Stimulated activated CD8-positive, alpha-beta memory T cell treated with anti-CD3 and anti-CD28 coated beads, Interleukin-4, amount 100 ng/mL, for 24 hours (primary cell): ENCODE measurements at places on chromosomes 3 and 15.

DNA sequence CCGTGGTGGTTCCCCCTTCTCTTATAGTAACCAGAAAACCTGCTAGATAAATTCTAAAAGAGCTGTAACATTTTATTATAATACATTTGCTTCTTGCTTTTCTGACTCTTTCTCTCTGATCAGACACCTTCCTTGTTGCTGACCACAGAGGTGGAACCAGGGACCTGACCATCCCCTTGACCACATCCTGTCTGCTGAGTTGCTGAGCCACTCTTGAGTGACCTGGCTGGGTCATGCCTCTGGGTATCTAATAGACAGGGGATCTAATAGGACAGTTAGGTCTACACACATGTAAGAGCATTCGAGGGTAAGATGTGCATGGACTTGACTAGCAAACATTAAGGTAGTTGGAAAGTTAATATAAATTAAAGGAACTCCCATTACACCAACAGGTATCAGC is 22.8 kb upstream of the TRIM59 start:
- no peak for DNase-seq

DNA sequence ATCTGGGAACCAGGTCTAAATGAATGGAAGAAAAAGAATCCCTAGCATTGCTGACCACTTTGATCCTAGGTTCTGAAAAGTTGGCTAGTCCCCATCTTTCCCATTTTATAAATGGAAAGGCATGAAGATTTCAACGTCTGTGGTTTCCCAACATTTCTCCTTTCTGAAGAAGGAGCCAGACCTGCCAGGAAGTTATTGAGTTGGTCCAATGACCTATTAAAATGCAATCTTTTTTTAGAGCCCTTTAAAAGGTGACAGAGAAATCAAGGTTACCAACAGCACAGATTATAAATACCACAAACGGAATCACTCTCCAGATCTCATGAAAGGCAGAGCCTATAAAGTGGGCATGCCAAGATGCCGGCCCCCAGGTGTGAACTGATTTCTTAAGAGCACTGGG is 505.6 kb upstream of the THBS1 start:
- no peak for DNase-seq

GRCh38 chr3:68817243-68817642 is 115.1 kb downstream of the TAFA4 start:
- DNase-seq: no peak

GRCh38 chr3:127829537-127829936 is 7.2 kb upstream of the MGLL start:
- no peak for DNase-seq

GRCh38 chr3:5090197-5090596 is 31.9 kb upstream of the ARL8B start:
- DNase-seq: no peak

DNA sequence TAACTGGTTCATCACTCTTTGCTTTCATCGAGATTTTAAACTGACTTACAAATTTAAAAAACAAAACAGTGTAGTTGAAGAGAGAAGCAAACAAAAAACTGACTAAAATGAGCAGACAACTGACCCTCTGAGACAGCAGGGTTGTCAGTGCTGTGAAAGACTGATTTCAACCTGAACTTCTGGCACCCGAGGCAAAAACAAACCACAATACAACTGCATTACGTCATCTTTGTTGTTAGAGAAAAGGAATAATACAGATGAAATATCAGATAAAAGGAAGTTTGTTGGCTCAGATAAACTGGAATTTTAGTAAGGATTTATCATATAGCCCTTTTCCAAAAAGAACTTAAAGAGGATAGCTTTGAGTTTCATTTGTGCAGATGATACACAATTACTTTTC is 51.1 kb downstream of the PARP15 start:
- no peak for DNase-seq

GRCh38 chr3:49656541-49657112 is 17.5 kb upstream of the APEH start:
- DNase-seq: no peak

GRCh38 chr3:193874512-193874911 is 261.4 kb upstream of the HES1 start:
- DNase-seq: no peak

DNA sequence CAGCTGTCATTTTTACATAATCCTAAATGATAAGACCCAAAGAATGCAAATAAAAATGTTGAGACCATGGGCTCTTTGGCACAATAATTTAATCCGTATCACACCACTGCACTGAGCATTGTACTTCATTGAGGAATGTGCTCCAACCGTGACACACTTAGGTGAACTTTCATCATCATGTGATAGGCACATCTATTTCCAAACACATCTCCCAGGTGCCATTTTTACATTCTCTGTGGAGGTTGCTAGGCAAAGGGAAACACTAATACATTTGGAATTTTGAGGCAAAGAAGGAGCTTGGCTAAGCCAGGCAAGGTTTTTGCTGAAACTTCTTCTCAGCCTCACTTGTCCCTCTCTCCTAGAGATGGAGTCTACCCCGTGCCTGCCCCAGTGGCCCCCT is 68.7 kb downstream of the LRTM1 start:
- DNase-seq: no peak

DNA sequence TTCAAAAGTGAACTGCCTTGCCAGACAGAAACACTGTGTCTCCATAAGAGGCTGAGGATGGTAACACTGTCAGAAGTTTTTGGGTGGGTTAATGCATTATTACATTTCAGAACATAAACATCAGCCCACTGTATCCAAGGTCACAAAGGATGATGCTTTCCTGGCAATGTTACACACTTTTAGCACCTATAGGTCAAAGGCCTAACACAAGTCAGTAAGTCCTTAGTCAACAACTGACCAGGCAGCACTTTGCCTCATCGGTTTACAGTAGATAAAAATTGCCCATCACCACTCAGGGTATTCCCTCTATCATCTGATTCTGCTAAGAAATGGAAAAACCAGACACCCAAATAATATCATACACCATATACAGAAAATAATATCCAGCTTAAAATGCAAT is 98.4 kb downstream of the CTNNB1 start:
- DNase-seq: no peak

GRCh38 chr15:52730173-52730572 is 51.0 kb upstream of the ATOSA start:
- DNase-seq: peak; percentile 1

DNA sequence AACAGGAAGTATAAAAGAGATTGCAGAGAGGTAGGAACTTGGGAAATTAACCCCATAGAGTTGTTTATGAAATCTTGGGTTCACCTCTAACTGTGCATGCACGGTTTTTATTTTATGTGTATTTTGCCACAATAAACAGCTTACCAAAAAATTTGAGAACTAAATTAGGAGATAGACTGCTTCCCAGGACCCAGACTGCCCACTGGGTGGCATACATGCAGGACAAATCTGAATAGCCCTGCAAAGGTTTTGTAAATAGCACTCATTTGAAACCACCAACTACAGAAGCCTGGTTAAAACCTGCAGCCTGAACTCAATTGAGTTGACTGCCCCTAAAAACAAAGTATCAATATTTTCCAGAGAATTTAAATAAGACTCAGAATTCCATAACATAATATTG is 96.4 kb upstream of the SLCO2A1 start:
- DNase-seq: no peak

DNA sequence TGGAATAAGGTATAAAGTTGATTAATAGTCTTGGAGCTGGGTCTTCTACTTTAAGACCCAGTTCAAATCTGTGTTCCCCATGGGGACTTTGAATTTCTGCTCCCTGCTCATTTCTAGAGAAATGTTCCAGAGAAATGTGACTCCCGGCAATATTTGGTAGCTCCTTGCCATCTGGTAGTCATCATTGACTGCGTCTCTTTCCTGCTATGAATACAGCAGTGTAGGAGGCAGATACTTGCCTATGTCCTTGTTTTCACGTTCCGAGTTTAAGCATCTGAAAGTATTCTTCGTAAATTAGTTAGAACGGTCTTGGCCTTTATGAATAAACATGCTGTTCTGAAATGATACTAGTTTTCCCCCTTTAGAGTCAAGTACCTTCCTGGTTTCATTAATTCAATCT is 352.9 kb downstream of the PTPRG start:
- no peak for DNase-seq

DNA sequence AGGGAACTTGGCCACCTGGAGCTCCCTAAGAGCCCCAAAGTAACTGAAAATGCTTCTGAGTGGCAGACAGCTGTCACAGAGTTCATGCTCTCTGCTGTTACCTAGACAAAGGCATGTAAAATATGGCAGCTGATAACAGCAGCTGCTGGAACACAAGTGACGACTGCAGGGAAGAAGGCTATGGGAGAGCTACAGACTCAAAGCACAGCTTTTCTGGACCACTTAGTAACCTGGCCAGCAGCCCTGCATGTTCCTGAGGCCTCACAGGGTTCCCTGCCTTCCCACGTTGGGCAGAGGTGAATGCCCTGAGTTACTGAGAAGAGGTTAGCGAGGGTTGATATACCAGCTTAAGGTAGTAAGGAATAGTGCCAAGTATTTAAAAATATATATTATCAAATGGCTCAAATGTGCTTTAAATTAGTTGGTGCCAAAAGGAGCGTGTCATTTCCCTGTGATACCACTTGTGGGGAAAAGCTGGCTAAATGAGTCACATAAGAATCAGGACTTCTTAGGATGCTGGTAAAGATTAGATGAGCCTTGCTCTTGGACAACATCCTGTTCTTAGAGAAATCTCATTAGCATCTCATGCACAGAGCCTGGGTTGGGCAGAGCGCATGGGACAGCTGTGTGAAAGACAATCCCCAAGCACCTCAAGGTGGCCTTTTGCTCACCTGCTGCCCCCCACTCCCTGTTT is 76.4 kb upstream of the SCN5A start:
- DNase-seq: no peak

GRCh38 chr3:175184392-175184791 is 325.3 kb downstream of the NAALADL2 start:
- no peak for DNase-seq

DNA sequence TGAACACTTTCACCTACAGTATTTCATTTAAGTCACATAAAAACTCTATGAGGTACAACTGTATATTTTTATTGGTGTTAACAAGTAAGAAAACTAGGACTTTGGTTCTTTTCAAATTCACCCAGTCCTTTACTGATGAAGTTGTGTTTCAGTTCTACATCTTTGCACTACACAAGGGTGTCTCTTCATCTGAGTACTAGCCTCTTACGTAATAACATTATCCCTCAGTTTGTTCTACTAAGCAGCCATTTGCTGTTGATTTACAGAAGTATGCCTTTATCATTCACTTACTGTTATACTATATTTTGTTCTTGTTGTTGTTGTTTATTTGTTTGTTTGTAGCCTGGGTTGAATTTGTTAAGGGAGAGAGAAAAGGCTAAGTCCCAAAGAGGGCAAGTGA is 311.9 kb downstream of the PLOD2 start:
- no peak for DNase-seq

GRCh38 chr3:117871934-117872333 is 1162.4 kb downstream of the TUSC7 start:
- no peak for DNase-seq
